ENCODE measurements at places on chromosomes 1 and 21.
A peak's percentile ranks its signal among the peaks of the same experiment; 100 is the strongest.

DNA sequence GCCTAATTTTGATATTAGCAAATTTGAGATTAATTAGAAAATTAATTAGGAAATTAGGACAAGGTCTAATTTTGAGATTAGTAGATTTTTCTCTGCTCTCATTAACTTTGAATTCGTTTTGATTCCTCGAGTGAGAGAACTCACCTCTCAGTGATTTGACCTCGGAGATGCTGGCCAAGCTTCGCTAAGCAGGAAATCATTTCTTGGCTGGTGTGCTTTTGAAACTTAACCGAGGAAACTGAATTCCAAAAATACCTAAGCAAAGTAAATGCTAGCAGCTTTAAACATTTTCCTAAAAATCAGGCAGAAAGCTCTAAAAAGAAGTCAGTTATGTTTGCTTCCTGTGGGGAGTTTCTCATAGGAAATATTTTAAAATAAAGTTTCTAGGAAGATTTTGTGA is 34.9 kb downstream of the CDC14A start:
- no peak for DNase-seq

GRCh38 chr1:243851257-243851756 is 1.3 kb upstream of the AKT3 start:
- no peak for DNase-seq

GRCh38 chr1:231040800-231041718 is 1.0 kb upstream of the FAM89A start:
- no peak for DNase-seq

- DNase-seq, result no peak
Observed at GRCh38 chr1:9657521-9658032, 6.0 kb downstream of the PIK3CD start.

DNA sequence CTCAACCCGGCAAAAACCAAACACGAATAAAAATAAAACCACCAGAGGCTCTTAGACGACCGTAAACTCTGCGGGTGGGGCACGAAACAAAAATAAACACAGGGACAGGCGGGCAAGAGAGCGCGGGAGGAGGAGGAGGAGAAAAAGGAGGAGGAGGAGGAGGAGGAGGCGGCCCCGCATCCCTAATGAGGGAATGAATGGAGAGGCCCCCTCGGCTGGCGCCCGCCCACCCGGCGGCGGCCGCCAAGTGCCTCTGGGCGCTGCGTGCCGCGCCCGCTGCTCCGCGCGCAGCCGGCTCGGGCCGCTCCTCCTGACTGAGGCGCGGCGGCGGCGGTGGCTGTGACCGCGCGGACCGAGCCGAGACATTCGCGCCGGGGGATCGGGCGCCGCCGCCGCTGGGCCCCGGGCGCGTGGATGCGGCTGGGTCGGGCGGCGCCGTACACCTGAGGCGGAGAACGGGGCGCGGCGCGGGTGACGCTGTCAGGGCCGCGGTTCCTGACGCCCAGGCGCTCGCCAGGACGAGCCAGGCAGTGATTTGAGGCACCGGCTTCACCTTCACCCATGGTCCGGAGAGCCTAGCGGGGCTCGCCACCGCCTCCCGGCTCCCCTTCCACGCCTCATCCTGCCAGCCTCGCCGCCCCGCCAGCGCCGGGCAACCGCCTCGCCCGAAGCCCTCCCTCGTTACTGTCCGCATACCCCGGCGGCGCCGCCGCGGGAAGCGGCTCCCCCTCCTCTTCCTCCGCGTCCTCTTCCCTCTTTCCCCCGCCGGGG is at the start of gene MARK1:
Gene MARK1, plus strand, starts transcription at position 229 of the 771 bp plus-strand sequence. CDS start 687 bp downstream, outside the sequence.
- DNase-seq, result peak; percentile 59

DNA sequence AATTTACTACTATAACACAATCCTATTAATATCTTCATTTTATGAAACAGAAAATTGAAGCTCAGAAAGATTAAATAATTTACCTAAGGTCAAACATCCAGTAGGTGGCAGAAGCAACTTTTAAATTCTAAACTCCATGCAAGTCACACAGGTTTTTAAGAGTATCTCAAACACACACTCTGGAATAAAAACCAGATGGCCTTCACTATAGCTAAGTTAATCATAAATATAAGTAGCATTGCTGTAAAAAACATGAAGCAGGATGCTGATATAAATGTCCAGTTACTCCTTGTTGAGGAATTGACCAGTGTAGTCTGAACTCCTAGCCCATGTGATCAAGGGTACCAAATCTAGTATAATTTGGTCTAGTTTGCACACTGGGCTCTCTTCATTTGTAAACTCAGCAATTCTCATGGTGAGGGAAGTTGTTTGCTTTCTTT is 9.4 kb upstream of the FMO3 start:
- no peak for DNase-seq

- DNase-seq, result no peak
Observed at GRCh38 chr21:18369115-18369514, 34.5 kb downstream of the TMPRSS15 start.

- DNase-seq, result no peak
Observed at GRCh38 chr1:107609808-107610207, 355.2 kb downstream of the VAV3 start.

GRCh38 chr1:223135176-223135942 is 7.7 kb downstream of the TLR5 start:
- DNase-seq, result no peak

DNA sequence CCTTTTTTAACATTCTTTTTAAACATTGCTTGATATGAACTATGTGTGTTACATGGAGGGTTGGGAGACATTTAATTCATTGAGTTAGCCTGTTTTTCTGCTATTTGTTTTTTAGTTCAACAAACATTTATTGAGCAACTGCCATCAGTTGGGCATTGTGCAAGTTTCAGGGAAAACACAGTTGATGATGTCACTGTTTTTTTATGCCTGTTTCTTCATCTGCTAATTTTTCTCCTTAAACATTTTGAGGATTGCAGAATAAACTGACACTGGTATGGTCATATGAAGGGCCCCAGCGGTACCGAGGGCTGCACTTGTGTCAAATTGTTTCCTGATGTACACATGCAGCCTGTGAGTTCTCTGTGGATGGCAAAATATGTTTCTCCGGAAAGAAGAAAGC is 253.0 kb downstream of the FGGY start:
- no peak for DNase-seq

GRCh38 chr1:156805766-156806511 is 10.7 kb downstream of the SH2D2A start:
- no peak for DNase-seq

GRCh38 chr1:200296091-200296661 is 113.7 kb downstream of the ZNF281 start:
- no peak for DNase-seq

DNA sequence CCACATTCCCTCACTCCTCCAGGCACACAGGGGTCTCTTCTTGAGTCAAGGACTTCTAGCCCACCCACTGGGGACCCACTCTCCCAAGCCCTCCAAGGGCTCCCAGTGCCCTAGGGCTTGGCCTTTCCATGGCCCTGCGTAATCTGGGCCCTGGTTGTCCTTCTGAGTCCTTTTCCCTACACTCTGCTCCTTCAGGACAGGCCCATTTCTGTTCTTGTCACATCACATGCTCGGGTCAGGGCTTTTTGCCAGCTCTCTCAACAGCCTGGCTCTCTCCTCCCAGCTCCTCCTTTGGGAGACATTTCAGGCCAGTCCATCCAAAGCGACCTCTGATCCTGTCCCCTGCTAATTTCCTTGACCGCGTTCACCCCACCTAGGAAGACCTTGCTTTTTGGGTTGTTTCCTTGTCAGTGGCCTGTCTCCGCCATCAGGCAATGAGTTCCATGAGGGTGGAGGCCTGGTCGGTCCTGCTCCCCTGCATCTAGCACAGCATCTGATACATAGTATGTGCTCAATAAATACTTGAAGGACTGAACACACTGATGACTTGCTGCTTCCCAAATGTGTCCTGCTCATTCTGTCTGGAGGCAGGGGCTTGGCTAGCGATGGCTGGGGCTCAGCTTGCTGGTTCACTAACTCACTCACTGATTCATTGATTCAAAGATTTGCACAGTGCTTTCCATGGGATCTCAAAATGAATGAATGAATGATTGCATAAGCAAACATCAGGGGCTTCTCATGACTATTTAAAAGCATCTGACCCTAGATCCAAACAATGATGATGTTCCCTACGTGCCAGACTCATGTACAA is 44.8 kb downstream of the DHRS3 start:
- DNase-seq, result no peak

DNA sequence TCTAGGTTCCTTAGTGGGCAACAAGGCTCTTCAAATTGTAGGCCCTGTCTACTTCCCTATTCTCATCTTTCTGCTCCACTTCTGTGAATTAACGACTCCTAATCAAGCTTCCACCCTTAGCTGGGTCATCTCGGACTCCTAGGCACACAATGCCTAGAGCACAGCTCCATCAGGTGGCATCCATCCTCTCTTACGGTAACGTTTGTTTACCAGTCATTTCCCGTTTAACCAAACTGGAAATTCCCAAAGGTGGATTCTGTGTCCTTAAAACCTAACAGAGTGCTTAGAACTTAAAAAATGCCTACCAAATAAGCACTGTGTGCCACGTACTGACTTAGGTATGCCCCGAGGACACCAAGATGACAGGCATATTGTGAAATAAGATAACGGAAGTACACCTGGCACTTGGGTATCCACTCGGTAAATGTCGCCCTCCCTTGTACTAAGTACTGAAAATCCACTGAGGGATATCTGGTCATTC is 1.5 kb downstream of the PARP1 start:
- no peak for DNase-seq

DNA sequence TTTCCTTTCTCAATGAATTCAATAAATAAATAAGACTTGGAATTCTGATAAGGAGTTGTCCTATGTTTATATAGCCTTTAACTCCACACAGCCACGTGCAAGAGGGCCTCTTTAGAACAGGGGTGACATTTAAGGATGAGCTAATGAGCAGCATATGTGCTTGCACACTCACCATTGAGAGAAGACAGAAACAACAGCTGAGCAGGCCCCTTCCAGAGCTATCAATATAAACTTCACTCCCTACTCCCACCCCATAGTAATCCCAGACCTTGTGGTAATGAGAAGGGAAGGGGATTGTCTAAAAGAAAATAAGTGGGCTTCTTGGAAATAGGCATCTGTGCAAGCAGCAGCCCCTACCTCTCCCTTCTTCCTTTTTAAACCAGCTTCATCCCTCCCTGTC is 176.0 kb downstream of the SEC16B start:
- no peak for DNase-seq

DNA sequence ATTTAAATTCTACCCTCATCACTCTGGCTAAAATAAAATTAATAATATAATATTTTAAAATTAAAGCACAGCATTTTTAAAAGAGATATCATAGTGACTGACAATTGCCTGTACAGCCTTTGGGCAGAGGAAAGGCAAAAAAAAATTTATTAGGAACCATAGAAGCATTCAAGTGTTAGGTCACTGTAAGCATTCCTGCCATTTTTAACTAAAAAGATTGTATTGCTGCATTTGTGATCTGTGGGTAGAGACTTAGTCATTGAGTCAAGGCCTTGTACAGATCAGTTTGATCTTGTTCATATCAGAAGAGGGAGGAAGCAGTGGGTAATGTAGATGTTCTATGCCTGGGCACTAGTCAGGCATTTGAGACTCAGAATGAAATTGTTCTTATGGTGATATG is 109.9 kb downstream of the LYPLAL1 start:
- no peak for DNase-seq

- no peak for DNase-seq
Observed at GRCh38 chr1:225532240-225532944, 104.6 kb upstream of the LBR start.

- no peak for DNase-seq
Observed at GRCh38 chr21:44261675-44262295, at the start of gene DNMT3L. Gene DNMT3L, minus strand, starts transcription at chr21:44261897. Its CDS starts 638 bp downstream, at chr21:44261259.

DNA sequence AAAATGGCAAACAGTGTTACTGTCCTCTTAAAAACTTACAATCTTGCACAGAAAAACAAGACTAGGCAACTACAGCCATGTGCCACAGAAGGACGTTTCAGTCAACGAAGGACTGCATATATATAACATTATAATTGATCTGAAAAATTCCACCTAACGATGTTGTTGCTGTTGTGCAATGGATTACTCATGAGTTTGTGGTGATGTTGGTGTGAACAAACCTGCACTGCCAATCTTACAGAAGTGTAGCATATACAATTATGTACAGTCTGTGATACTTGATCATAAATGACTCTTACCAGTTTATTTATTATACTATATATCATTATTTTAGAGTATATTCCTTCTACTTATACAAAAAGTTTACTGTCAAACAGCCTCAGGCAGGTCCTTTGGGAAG is 6.8 kb upstream of the VAMP4 start:
- DNase-seq, result no peak

- DNase-seq, result no peak
Observed at GRCh38 chr1:174966008-174966572, 33.7 kb upstream of the CACYBP start.
